ENCODE measurements at places on chromosomes 4 and X. TPM values are rescaled to one million over a fixed set of nuclear protein-coding genes. Genes with fewer than 3 reads are reported as not detected.

Gene FBXL5
- 125 TPM for total RNA-seq

Gene ADH4
- total RNA-seq, result 0.10 TPM

Gene HMX1
- total RNA-seq, result not detected

Gene IGFBP7
- 2,245 TPM for total RNA-seq

Gene SHROOM4
- 4.3 TPM for total RNA-seq

Gene DDX53
- total RNA-seq, result not detected

Gene P2RY4
- total RNA-seq, result 0.13 TPM

Gene SLC25A43
- 28.3 TPM for total RNA-seq

Gene DOK7
- 0.20 TPM for total RNA-seq

Gene CCKAR
- not detected for total RNA-seq

Gene AFP
- total RNA-seq, result 1.1 TPM

Gene GDPD2
- not detected for total RNA-seq
